ENCODE measurements at places on chromosomes 1 and 21. TPM values are rescaled to one million over a fixed set of nuclear protein-coding genes. Genes with fewer than 3 reads are reported as not detected.

DNA sequence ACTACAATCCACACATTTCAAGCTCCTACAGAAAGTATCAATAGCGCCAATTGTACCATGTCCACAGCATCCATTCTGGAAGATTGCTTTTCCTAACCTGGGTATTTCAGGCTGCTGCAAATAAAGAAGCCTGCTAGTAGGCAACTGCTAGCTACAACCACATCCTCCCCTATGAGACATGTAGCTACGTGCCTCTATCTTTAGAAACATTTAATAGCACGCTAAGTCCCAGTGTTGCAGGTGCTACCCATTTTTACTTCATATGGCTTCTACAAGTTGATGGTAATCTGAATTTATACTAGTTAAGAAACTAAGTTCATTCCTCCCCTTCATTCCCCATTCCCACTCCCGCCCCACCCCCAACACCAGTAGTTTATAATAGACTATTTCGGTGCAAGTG, 7.4 kb upstream of the AMPD1 start:
- DNase-seq: no peak

VCAM1 gene
- total RNA-seq: 136 TPM

PANK4 gene
- 19.2 TPM for total RNA-seq

- no peak for DNase-seq
These were observed 438.1 kb downstream of the LMO4 start for GRCh38 chr1:87766737-87767136.

ADCY10 gene
- total RNA-seq: 0.37 TPM

DNA sequence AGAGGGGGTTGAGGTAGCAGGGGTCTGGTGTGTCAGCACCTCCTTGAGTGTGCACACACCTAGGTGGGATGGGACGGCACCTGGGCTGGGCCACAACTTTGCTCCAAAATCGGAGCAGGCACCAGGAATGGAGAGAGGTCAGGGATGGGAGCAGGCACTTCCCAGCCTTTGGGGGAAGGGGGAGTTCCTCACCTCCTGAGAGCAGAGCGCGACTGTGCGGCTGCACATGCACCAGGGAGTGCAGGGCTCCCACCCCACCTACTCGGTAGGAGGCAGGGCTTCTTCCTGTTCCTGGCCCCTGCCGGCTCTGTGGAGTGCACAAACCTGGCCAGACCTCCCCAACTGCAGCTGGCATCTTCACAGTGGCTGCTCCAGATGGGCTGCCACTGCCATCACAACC, 399.3 kb downstream of the NCAM2 start:
- DNase-seq: no peak

MMP23B gene
- total RNA-seq: 45.6 TPM

DNA sequence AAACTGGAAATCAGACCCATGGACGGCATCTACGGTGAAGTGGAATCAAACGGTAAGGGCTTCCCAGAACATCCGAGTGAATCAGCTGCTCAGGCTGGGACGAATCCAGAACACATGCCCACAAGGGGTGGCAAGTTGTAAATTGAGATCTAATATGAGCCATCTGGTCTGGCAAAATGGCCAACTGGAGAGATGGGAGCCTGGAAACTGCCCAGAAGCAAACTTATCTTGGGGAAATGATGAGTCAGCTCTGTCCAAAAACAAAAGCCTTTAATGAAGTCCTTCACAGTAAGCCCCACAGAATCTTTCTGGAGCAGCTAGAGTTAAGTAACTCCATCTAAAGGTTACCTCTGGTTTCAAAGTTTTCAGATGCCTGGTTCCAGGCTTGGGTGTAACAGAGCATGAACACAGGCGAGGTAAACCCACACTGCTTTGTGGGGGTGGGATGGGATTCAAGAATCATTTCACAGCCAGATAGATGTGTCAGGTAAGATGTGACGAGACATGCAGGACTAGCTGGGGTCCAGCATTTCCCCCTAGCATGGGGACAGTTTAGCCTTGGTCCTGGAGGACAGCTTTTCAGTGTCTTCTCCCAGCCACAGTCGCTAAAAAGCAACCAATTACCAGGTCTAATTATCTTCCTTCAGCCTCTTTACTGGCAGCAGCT, 10.5 kb upstream of the SRP9 start:
- no peak for DNase-seq

- DNase-seq: no peak
These were observed 5.0 kb upstream of the RWDD3 start for GRCh38 chr1:95229037-95229436.

DNA sequence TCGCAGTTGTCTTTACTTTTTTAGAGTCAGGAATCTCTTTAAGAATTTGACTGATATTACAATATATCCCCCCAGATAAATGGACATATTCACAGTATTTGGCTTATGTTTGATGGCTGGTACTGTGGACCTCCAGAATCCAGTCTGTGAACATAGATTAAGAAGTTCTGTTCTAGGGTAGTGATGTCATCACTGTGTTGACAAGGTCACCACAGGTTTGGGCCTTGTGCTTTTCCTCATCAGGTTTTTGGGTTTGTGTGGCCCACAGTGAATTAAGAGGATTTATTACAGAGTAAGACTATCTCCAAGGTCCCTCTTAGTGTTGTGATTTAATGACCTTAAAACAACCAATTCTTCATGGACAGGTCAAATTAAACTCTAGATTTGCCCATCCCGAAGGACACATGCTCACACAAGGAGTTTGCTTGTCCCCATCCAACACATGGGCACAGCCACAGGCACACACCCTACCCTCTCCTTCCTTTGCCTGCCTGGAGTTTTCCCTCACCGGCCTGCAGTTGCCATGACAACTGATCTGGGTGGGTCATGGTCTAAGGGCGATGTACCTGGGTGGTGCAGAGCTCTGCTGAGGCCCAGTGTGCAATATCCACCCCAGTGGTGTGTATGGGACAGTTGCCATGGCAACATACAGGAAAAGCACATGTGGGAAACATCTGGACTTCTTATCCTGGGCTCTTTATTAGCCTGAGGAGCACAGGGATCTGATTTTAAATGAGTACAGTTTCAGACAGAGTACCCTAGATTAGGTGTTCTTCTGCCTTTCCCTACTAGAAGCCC, 98.6 kb downstream of the NAV1 start:
- no peak for DNase-seq

DNA sequence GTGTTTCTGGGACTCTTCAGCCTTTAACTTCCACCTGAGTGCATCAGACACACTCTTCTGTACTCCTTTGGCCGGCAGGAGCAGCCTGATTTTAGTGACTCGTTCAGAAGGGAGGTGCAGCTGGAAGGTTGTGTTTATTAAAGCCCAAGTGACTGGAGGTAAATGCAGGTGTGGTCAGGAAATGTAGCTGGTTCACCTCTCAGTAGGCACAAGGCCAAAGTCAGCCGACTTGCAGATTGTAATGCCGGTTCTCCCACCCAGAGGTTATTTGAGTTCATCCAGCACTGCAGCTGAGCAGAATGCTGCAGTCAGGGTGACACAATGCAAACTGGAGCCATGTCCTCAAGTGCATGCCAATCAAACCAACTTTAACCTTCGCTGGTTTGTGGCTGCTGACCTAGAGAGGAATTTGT, 91.5 kb downstream of the SPATA46 start:
- DNase-seq: peak; percentile 76

DNA sequence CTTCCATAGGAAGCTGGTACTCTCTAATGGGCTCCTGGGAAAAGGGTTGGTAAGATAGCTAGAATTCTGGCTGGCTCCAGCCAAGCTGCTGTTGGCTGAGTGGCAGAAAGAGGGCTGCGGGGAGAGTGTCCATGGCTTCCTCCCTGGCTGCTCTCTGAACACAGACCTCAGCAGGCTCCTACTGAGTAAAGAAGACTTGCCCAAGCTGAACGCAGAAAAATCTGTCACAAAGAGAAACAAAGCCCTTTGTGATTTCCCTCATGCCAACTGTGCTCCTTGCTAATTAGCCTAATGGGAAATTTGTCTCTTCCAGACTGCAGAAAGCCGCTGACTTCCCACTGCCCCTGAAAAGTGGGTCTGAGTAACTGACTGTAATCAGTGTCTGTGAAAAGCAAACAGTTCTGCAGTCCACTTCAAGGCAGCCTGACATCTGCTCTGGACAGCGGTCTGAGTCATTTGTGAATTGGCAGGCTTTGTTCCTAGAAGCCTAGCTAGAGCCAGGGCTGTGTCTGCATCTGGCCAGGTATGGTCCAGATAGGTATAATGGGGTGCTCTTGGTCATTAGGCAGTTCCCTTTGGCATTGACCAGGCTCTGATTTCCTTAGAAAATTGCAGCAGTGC, 282.8 kb downstream of the ZNF648 start:
- DNase-seq: no peak

AGRN gene
- total RNA-seq: 43.3 TPM

HES3 gene
- total RNA-seq: not detected

KCNA2 gene
- total RNA-seq: 1.7 TPM
